Small intestine (tissue), 16 donors: ENCODE measurements at places on chromosomes 3 and 15.

DNA sequence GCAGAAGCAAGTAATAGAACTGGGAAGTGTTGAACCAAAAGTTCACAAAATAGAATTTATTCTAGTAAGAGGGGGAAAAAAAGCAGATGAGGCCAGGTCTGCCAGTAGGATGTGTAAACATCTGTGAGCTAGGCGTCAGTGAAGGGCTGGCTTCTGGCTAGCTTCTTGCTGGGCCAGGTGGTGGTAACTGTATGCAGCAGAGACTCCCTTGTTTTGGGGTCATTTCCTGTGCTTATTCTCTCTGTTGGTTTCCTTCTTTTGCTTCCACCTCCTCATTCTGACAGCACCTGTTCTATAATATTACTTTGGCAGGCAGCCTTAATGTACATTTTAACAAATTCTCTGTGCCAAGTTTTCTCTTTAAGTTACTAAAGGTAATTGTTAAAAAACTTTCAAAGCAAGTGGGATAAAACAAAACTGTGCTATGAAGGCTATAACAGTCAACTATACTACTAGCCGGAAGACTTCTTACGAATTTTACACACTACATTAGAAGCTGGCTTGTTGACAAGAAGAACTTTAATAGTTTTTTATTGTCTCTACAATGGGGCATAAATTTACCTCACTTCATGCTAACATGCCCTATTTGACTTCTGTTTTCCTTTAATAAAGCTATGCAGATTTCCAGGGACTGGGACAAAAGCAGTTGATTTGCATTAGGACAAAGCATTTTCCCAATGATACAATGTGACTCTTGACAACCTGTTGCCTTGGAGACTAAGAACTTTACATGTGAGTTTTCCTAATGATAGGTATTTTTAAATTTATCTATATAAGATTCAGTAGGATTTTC lies 318.8 kb upstream of the NAALADL2 start:
- no peak for DNase-seq

DNA sequence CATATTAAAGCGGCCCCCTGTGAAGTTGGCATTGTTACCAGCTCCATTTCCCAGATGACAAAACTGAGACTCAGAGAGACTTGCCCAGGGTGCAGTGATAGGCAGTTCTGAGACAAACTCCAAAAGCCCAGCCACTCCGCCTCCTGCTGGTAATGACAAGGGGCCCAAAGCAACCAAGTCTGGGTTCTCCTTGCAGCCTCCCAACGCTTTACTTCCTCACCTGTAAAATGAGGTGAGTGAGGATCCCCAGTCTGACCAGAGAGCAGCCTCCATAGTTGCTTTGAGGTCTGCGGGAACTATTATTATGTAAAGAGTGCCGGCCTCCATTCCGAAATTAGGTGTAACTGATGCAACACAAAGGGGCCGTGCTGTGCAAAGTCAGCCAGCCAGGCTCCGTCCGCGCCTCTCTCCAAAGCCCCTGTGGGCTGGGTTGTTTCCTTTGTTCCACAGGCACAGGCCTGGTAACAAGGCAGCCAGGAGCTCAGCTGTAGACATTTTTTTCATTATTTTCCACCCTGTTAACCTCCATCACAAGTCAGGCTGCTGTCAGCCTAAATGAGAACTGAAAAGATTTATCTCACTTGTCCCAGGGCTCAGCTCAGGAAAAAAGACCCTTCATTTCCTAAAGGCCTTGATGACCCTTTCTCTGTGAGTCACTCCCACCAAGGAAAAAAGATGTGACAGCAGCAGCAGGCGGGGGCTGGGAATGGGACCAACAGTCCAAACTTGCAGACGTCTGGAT lies 139.1 kb upstream of the RAD18 start:
- DNase-seq: no peak

GRCh38 chr3:32946973-32947788 lies 4.3 kb upstream of the CCR4 start:
- DNase-seq: no peak

DNA sequence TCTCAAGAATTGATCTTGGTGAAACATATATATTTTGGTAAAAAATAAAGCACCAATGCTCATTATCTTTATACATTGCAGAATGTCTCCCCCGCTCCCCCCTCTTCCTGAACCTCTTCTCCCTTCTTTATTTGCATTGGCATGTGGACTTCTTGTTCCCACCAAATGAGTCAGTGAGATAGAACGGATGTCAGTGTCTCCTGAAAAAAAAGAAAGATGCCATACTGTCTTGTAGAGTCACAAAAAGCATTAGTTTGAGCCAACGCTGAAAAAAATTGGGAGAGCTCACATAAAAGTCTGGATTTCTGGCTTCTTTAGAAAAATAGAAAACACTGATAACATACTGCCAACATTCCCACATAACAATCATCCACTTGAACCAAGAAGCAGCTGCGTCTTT lies 32.0 kb upstream of the STXBP5L start:
- DNase-seq: no peak

- peak; percentile 93 for DNase-seq
Measured at GRCh38 chr15:77083381-77084160, 12.7 kb upstream of the TSPAN3 start.

GRCh38 chr3:149277331-149277813 lies 55.7 kb upstream of the CP start:
- peak; percentile 46 for DNase-seq

GRCh38 chr3:107662586-107662985 lies 139.8 kb downstream of the BBX start:
- no peak for DNase-seq

GRCh38 chr3:160413613-160414248 lies 14.3 kb downstream of the SMC4 start:
- DNase-seq: peak; percentile 78

GRCh38 chr3:13894807-13895154 lies 14.9 kb upstream of the WNT7A start:
- no peak for DNase-seq

DNA sequence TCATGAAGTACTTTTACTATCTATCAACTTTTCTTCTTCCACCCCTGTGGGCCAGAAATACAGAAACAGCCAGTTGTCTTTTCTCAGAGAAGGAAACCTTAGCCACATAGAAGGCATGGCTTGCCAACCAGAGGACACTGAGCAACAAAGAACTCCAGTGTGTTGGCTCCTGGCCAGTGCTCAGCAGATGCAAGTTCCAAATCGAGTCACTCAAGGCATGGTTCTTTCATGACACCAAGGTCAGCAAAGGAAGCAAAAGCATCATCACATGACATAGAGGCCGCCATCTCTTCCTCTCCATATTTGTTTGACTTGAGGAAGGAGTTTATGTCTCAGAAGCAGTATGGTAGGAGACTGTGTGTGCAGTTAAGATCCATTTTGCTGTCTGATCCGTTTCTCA lies 92.2 kb downstream of the MYLK start:
- no peak for DNase-seq

DNA sequence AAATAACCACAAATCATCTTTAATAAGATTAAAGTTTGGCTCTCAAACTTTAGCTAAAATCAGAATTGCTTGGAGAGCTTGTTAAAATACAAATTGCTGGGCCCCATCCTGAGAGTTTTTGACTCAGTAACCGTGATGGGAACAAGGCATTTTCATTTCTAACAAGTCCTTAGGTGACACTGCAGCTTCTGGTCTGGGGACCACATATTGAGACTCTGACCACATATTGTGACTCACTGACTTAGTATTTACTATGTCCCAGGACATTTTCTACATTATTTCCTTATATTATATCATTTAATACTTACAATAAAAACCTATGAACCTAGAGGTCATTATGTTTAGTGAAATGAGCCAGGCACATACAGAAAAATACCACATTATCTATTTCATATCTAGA lies 164.5 kb downstream of the ZMAT3 start:
- DNase-seq: no peak

GRCh38 chr3:133096900-133097613 lies 58.9 kb downstream of the TMEM108 start:
- no peak for DNase-seq

GRCh38 chr3:133428552-133428951 lies 28.7 kb downstream of the BFSP2 start:
- no peak for DNase-seq

DNA sequence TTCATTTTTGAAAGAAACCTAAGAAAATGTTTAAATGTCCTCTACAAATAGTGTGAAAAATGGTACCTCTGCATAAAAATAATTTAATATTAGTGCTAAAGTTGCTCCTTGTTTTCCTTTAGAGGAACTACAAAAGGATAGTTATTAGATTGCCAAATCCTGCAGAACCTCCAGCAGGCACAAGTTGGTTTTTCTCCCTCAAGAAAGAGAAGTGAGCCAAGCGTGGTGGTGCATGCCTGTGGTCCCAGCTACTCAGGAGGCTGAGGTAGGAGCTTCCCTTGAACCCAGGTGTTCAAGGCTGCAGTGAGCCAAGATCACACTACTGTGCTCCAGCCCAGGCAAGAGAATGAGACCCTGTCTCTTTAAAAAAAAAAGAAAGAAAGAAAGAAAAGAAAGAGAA lies 85.1 kb upstream of the TSEN2 start:
- DNase-seq: no peak

DNA sequence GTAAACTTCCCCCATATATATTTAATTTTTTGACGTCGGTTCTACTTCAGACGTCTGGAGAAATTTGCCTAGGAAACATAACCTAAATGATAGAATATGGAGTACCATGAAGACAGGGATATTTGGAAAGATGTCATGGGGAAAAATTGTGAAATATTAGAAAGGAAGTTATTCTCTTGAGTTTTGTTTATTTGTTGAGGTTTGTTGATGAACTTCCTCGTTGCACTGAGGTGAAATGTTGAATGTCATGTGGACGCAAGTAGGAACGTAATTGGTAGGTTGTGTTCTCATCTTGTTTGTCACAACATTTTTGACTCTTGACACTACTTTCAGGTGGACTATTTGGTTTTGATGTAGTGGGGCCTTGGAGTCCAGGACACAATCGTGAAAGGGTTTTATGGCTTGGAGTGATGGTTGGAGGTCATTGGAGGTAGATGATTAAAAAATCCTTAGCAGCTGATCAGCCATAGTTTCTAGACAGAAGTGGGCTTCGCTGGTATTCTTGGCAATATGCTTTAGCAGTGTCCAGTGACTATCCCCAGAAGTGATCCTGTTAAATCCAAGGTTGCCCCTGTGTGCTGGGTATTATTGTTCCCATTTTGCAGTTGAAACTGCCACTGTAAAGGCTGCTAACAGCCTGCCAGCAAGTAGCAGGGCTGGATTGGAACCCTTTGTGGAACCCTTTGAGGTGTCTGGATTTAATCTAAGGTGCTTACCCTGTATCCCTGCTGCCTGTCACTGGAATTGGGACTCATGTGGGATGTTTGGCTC lies 1.5 kb downstream of the ABHD5 start:
- no peak for DNase-seq

GRCh38 chr3:31790193-31791089 lies 190.6 kb downstream of the OSBPL10 start:
- no peak for DNase-seq

- no peak for DNase-seq
Measured at GRCh38 chr15:68658151-68658550, 79.4 kb downstream of the CORO2B start.

DNA sequence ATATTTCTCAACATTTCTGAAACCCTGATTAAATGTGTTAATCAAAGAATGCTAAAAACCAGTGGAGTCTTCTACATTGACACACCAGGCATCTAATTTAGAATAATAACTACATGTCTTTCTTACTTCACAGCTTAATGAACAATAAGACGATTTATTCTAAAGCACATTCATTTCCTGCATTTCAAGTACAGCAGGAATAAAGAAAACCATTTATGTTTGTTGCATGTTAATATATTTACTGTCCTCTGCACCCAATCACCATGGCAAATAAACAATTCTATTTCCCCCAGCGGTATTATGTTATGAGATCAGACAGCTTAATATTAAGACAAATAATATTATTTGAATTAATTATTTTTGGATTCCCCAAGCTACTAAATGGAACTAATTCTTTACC lies 1336.3 kb upstream of the CADM2 start:
- DNase-seq: no peak

DNA sequence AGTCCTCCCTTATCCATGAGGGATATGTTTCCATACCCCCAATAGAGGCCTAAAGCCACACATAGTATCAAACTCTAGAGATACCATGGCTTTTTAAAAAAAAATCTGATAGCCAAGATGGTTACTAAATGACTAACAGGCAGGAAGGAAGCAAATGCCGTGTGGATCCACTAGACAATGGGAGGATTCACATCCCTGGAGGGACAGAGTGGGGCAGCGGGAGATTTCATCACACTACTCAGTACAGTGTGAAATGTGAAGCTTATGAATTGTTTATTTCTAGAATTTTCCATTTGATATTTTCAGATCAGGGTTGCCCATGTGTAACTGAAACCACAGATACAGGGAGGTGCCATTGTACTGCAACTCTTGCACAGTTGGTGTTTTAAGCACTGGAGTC lies 826.6 kb downstream of the SQOR start:
- no peak for DNase-seq
